ENCODE measurements at places on chromosomes 11 and 22.

DNA sequence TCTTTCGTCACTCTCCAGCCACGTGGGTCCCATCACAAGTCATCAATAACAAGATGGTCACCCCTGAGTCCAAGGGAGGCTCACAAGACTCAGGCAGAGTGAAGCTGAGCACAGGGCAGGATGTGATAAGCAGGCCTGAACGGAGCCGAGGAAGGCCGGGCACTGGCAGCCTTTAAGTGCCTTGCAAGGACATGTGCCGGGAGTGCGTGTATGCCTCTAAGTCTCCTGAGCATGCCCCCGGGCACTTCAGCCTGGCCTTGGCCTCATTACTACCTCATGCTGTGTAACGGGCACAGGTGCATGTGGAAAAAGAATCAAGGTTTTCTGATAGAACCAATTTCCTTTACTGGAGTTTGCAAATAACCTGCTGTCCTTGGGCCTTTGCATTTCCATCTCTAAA, 55.8 kb downstream of the UBASH3B start:
- DNase-seq = no peak

GRCh38 chr11:61701242-61701886, 21.2 kb downstream of the DAGLA start:
- peak; percentile 87 for DNase-seq

GRCh38 chr11:45444796-45445195, 158.7 kb upstream of the SYT13 start:
- DNase-seq = no peak

GRCh38 chr11:3021125-3021524, 29.0 kb upstream of the NAP1L4 start:
- DNase-seq = peak; percentile 89

- DNase-seq = peak; percentile 29
These were observed 54.2 kb upstream of the TTLL12 start for GRCh38 chr22:43241138-43241597.

GRCh38 chr11:91857179-91857578, 367.4 kb upstream of the FAT3 start:
- no peak for DNase-seq

DNA sequence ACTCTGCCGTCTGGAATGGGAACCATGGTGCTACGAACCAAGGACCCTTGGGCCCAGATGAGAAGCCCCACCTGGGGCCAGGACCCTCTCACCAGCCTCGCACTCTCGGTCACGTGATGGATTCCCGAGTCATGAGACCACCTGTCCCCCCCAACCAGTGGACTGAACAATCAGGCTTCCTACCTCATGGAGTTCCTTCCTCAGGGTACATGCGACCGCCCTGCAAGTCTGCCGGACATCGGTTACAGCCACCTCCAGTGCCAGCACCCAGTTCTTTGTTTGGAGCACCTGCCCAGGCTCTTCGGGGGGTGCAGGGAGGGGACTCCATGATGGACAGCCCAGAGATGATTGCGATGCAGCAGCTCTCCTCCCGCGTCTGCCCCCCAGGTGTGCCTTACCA, 20.8 kb upstream of the SLC25A18 start:
- no peak for DNase-seq

GRCh38 chr11:70819022-70819421, 420.7 kb downstream of the CTTN start:
- no peak for DNase-seq

DNA sequence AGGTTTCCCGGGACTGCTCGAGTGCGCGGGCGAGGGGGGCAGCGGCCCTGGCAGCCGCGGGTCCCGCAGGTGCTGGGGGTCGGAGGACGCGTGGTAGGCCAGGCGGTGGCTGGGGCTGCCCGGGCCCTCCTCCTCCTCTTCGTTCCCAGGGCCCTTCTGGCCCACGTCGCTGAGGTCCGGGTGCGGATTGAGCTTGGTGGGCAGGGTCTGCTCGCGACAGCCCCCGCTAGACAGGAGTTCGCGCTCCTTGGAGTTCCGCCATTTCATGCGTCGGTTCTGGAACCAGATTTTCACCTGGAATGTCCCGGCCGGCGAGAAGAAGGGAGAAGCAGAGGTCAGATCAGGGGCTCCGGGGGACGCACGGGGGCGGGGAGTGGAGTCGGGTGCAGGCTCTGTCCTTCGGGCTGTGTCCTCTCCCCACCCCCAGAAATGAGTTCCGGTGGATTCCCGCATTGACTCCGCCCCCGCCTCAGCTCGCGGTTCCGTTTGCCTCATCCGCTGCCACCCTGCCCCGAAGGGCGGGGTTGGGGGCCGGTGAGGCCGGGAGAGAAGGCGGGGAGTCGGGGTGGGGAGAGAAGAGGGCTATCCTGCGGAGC, 3.9 kb downstream of the DBX1 start:
- DNase-seq = no peak

- DNase-seq = no peak
These were observed 529.5 kb downstream of the ETS1 start for GRCh38 chr11:128057786-128058395.

GRCh38 chr11:78395597-78395996, 22.0 kb downstream of the GAB2 start:
- DNase-seq = no peak

Measured in HuH-7 (cell line).